ENCODE measurements at places on chromosomes 16 and 17.

GRCh38 chr16:83717308-83717707, 90.5 kb upstream of the HSBP1 start:
- DNase-seq: no peak

DNA sequence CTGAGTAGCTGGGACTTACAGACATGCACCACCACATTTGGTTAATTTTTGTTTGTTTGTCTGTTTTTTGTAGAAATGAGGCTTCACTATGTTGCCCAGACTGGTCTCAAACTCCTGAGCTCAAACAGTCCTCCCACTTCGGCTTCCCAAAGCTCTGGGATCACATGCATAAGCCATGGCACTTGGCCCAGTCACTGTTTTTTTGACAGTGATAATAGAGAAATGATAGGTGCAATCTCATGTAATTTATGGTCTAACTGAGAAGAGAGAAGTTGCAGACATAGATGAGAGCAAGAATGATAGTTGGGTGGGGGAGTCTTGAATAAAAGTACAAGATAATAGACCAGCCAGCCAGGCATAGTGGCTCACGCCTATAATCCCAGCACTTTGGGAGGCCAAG, 89.7 kb upstream of the TNRC6A start:
- DNase-seq: no peak

DNA sequence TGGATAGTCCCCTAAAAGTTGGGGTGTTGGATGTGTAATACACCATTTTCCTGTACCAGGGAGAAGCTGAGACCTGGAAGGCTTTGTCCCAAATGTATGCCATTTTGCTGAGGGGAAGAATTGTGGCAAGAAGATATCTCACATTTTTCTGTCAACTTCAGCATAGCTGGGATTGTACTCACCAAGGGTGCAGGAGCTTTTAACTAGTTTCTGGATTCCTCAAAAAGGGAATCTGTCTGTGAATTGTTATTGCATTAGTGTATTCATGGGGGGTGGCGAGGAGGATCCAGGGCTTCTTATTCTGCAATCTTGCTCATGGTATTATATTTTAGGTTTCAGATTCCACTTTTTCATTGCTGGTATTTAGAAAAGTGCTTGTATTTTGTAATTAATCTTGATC, 208.2 kb upstream of the MYOCD start:
- no peak for DNase-seq

DNA sequence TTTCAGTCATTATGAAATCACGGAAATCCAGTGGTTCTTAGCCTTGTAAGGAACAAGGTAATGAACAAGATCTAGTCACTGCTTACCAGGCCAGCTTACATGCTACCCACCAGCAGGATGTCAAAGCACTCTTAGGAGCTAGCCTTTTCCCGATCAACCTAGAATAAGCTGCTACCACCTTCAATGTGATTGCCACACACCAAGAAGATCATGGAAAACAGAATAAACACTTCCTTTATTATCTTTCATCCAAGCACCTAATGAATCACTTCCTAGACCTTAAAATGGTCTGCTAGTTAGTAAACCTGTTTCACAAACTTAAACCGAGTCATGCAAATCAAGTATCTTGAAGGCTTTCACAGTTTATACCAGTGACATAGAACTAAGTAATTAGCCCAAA, 5.0 kb downstream of the BBS2 start:
- DNase-seq: peak; percentile 20

GRCh38 chr16:11354733-11355574, 9.7 kb downstream of the RMI2 start:
- DNase-seq: no peak

DNA sequence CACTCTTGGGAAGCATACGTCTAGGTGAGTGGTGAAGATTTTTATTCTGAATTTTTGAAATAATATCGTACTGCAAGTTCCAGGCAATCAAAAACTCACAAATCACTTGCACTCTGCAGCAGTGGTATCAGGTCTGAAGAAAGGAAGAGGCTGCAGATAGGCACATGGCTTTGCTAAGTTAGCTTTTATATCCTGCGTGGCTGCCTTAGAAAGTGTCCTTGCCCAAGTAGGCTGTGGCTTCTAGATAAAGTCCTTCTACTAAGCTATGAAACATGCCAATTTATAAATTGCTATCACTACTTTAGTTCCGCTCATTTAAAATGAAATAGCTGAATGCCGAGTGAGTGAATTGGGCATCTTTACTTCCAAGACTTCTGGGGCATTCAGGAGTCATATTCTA, 17.9 kb downstream of the WWOX start:
- DNase-seq: no peak

DNA sequence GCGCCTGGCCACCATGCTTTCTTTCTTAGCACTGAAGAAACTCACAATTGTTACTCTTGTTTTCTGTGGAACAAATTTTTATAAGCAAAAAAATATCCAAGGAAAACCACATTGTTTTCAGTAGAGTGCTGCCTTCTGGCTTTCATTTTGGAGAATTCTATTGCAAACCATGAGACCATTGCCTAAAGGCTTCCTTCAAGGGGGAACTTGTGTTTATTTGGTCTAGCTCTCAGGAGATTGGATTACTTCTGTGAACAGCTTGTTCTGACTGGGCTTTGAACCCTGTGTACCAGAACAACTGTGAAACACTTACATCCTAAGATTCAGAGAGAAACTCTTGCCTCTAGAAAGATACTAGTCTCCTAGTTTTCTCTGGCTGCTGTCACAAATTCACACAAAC, 32.1 kb downstream of the TOM1L1 start:
- DNase-seq: no peak

GRCh38 chr16:25063865-25064264, 47.7 kb upstream of the LCMT1 start:
- no peak for DNase-seq

DNA sequence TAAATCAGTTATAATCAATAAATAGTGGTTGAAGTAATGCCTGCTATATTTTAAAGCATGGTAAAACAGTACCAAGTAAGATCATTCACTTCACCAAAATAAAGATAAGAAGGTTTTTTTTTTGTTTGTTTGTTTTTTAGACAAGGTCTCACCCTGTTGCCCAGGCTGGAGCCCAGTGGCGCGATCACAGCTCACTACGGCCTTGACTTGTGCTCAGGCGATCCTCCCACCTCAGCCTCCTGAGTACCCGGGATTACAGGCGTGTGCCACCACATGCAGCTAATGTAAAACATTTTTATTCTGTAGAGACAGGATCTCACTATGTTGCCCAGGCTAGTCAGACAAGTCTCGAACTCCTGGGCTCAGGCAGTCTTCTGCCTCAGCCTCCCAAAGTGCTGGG, 84.5 kb upstream of the NETO2 start:
- DNase-seq: no peak

DNA sequence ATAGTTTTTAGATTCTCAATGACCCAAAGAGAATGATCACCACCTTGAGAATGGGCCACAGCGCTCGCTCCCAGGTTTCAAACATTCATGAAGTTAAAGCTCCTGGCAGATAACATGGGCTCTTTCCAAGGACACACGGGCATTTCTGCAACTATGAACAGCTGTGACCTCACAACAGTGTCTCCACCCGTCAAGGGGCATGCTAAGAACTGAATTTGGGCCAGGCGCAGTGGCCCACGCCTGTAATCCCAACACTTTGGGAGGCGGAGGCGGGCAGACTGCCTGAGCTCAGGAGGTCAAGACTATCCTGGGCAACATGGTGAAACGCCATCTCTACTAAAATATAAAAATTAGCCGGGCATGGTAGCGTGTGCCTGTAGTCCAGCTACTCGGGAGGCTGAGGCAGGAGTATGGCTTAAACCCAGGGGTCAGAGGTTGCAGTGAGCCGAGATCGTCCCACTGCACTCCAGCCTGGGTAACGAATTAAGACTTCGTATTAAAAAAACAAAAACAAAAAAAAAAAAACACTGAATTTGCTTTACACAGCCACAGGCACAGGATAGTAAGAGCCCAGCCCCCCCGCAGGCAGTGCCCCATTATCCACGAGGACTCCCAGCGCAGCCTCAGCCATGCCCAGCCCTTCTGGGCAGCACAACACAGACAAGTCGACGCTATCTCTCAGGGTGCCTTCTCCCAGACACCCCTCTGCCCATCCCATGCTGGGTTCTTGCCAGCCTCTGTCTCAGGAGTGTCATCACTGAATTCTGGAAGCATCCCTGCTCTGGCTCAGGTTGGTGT, 7.2 kb downstream of the USP7 start:
- DNase-seq: no peak

- DNase-seq: no peak
These were observed 452 bp downstream of the SLC25A10 start for GRCh38 chr17:81712468-81713003.

DNA sequence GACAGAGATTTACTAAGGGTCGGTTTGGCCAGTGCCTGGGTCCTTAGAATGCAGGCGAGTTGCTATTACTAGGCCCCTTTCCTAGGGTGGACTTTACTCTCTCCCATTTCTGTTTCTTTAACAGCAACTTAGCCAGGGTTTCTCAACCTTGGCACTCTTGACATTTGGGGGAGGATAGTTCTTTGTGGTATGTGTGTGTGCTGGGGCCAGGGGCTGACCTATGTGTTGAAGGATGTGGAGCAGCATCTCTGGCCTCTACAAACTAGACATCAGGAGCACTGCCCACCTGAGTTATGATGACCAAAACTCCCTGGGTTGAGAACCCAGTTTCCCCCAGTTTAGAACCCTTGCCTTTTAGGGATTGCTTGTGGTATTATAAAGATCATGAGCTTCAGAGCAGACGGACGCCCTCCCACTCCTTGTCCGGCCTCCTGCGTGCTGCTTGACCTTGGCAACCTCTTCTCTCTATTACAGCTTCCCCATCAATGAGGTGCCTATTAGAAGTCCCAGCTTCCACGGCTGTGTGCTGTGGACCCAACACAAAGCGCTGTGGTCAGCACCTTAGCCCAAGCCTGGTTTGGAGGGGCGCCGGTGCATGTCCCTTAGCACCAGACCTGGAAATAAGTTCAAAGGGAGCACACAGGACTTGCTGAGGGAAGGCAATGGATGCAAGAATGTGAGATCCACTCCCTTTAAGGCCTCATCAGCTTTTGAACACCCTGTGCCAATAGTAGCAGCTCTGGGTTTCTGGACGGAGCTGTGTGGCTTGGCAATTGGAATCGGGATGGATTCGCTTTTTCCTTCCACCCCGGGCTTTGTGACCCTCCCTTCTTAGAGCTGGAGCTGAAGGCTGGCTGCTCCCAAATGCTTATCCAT, 239.2 kb upstream of the MAF start:
- no peak for DNase-seq

DNA sequence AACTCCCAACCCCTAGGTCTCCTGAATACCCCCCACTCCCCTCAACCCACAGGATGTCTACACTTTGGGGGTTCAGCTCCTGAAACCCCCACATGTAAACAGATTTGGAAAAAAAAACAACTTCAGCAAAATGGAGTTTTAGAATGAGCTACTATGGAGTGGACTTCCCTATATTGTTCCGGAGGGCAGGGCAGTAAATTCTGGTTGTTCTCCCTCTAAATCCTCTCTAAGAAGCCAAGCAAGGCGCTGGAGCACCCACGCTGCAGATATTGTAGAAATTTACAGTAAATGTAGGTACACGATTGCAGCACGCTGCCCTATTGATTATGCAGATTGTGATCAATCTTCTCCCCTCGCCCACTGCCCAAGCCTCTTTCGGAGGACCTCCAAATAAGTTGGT, 8.5 kb upstream of the ZFHX3 start:
- no peak for DNase-seq

- DNase-seq: no peak
These were observed 417.0 kb upstream of the HSBP1 start for GRCh38 chr16:83390759-83391158.

DNA sequence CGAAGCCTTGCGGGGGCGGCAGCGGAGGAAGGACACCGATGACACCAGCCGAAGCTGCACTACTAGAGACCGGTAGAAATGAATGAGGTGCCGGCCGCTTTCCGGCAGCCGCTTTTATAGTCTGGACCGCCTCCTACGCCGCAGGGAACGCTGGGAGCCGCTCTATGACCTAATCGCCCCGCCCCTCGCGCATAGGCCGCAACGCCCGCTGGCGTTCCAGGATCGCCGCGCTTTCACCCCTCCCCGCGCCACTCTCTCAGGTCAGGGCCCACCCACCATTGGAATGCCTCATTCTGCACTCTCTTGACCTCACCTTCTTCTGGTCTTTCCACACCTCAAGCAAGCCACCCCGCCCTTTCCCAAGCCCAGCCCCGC, at the start of gene DDX5:
Gene DDX5, minus strand, starts transcription at position 89 of the 375 bp plus-strand sequence. CDS start 170 bp downstream, outside the sequence.
- DNase-seq: no peak

- DNase-seq: peak; percentile 55
These were observed 189.9 kb downstream of the FTO start for GRCh38 chr16:53893731-53894435.

Data from RWPE1 (cell line).